ENCODE measurements at places on chromosomes 13 and 19. TPM values are rescaled to one million over a fixed set of nuclear protein-coding genes. Genes with fewer than 3 reads are reported as not detected.
A peak's percentile ranks its signal among the peaks of the same experiment; 100 is the strongest.

NOTCH3 gene
- 10.3 TPM for total RNA-seq

KLF12 gene
- 18.5 TPM for total RNA-seq

DNA sequence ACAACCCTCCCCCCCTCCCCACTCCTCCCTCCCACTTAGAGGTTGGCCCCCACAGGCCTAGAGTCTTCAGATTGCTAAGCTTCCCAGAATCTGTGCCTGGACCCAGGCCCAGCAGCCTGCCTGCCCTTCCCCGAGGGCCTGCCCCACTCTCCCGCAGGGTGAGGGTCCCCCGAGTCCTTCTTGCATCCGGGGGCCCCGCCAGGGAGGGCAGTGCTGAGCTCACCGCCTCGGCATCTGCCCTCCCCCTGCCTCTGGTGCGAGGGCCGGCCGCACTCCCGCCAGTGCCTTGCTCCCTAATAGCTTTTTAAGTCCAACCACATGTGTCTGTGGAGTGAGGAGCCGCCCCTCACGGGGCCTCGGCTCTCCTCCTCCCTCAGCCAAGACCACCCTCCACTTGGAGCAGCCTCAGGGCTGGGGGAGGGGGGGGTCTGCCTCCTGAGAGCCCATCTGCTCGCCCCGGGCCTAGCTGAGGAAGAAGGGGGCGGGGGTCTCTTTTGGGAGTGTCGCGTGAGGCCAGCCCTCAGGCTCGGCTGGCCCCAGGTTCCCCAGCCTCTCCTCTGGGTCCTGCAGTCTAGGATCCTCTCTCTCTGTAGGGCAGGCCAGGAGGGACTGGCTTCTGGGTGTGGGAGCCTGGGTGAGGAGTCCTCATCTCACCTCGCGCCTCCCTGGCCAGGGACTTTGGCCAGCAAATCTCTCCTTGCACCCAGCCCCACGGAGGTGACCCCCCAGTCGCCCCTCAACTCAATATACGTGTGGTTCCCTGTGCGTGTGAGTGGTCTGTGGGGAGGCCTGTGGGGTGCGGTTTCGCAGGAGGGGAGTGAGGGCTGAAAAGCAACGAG, 47.2 kb downstream of the LYL1 start:
- peak; percentile 64 for DNase-seq

GRCh38 chr19:30640252-30640965, 268.2 kb downstream of the ZNF536 start:
- DNase-seq = no peak

- DNase-seq = no peak
Observed at GRCh38 chr19:18771328-18772242, 19.5 kb downstream of the COMP start.

Data from LHCN-M2 (cell line).